ENCODE measurements at places on chromosomes 13 and 19.

- no peak for DNase-seq
Observed at GRCh38 chr19:22427960-22428913, 6.1 kb upstream of the ZNF98 start.

GRCh38 chr13:34587576-34587975 lies 354.5 kb upstream of the NBEA start:
- peak; percentile 49 for DNase-seq

GRCh38 chr19:2548966-2549365 lies 73.0 kb downstream of the GADD45B start:
- no peak for DNase-seq

- DNase-seq, result no peak
Observed at GRCh38 chr13:28049880-28050875, 50.2 kb downstream of the FLT3 start.

DNA sequence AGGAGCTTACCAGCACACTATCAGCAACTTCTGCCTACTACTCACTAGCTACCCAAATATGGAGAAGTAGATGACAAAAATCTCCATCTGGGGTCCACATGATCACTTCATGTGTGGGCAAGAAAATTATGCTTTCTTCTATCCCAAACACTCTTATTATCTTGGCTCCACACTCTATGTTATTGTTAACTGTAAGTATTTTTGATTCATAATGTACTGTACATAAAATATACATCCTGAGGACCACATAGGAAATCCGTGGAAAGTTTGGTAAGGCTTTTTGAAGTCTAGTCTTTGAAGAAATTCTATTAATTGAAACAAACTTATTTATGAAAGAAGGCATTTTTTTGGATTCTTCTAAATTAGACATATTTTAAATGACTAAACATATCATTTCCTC lies 378.8 kb downstream of the DACH1 start:
- DNase-seq, result no peak

DNA sequence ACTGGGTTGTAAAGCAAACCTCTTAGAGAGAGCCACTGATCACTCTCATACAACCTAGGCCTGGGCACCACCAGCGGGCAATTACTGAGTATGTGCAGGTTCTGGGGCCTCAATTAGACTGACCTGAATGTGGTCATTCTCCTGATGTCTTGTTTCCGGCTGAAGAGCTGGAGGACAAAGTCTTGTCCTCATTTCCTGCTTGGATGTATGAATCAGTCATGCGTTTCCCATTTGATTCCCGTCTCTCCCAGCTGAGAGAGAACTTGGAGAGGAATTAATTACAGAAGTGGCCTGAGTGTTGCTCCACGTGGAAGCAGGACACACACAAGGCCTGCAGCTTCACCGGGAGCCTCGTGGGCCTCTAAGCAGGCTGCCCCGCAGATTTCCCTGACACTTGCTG lies 799.3 kb upstream of the ARGLU1 start:
- DNase-seq, result no peak

DNA sequence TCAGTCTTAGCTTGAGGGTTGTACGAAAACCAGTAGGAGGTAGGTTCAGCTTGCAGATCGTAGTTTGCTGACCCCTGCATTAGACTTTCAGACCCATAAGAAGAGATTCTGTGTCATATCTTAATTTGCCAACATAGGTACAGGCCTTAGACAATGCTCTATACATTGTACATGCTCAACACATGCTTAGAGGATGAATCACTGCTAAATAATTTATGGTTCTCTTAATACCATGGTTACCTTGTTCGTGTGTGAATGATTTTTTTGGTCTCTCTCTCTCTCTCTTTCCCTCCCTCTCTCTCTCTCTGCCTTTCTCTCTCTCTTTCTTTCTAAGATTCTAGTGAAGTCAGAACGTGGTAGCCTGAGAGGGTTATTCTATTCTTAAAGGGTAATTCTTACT lies 112.2 kb downstream of the FGF14 start:
- no peak for DNase-seq

- DNase-seq, result no peak
Observed at GRCh38 chr13:105448811-105449210, 1086.7 kb downstream of the EFNB2 start.

- peak; percentile 74 for DNase-seq
Observed at GRCh38 chr13:100573121-100573520, 15.5 kb downstream of the GGACT start.

- DNase-seq, result no peak
Observed at GRCh38 chr13:44451126-44451525, 77.5 kb downstream of the SERP2 start.
